Tibial nerve (tissue), 4 donors: ENCODE measurements at places on chromosomes 1 and 21. TPM values are rescaled to one million over a fixed set of nuclear protein-coding genes. Genes with fewer than 3 reads are reported as not detected.

GRCh38 chr1:96596226-96596922, 125.2 kb upstream of the PTBP2 start:
- DNase-seq, result no peak

GRCh38 chr21:41548781-41549180, 40.8 kb upstream of the TMPRSS2 start:
- DNase-seq, result no peak

GRCh38 chr1:54859700-54860391, 27.1 kb downstream of the DHCR24 start:
- no peak for DNase-seq

- no peak for DNase-seq
These were observed 53.9 kb downstream of the LAMC1 start for GRCh38 chr1:183077097-183077496.

DNA sequence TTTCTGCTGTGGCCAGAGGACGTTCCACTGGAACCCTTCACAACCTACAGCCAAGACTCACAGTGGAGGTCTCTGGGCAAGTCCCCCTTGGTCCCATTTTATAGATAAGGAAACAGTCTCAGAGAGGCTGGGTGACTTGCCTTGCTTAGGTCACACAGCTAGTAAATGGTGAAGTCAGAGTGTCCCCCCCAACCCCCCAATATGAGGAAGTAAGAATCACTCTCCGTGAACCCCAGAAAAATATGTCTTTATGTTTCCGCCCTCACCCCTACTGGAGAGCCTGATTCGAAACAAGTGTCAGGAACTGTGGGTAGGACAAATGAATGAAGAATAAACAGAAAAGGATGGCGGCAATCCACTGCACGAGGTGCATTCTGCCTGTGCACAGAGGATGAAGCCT, 56.7 kb downstream of the H3-3A start:
- DNase-seq, result no peak

- no peak for DNase-seq
These were observed at the start of gene TEKT2 for GRCh38 chr1:36083635-36084496. Gene TEKT2 (plus strand): TSS chr1:36084094. CDS start chr1:36084922, 828 bp downstream.

DNA sequence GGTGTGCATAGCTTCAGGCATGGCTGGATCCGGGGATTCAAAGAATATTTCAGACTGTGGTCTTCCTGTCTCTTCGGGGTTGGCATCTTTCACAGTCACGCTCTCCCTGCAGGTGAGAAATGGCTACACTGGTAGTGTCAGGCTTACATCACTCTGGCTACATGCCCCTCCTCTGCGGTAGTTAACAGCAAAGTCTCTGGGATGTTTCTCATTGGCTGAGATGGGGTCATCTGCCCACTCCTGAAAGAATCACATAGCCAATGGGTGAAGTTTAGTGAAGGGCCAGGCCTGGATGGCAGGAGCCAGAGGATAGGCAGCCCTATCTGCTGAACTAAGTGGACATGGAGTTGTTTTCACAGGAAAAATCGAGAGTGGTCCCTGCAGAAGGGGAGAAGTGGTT, 356.5 kb downstream of the MATN1 start:
- no peak for DNase-seq

The C1orf116 gene
- total RNA-seq, result 0.44 TPM

The CFHR2 gene
- not detected for total RNA-seq
